NCI-H526 (cell line): ENCODE measurements at places on chromosomes 5 and 9.

DNA sequence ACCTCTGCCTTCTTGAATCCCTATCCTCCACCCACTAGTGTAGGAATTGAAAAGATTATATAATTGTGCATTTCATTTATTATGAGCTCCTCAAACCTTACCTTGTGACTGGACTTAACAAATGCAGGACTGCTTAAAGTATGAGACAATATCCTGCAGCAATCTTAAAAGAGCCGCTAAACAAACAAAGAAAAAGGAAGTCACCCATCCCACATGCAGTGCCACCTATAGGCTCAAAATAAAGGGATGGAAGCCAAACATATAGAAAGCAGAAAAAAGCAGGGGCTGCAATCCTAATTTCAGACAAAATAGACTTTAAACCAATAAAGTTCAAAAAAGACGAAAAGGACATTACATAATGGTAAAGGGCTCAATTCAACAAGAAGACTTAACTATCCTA is 8.7 kb downstream of the PCAT7 start:
- DNase-seq, result no peak

- no peak for DNase-seq
Observed at GRCh38 chr5:100516285-100516684, 18.9 kb upstream of the FAM174A start.

GRCh38 chr5:115098041-115098702 is 71.5 kb downstream of the TRIM36 start:
- peak; percentile 82 for DNase-seq

GRCh38 chr9:90774682-90775081 is 26.9 kb upstream of the SYK start:
- DNase-seq, result peak; percentile 16

- DNase-seq, result no peak
Observed at GRCh38 chr5:172979778-172980177, 3.8 kb upstream of the ATP6V0E1 start.

DNA sequence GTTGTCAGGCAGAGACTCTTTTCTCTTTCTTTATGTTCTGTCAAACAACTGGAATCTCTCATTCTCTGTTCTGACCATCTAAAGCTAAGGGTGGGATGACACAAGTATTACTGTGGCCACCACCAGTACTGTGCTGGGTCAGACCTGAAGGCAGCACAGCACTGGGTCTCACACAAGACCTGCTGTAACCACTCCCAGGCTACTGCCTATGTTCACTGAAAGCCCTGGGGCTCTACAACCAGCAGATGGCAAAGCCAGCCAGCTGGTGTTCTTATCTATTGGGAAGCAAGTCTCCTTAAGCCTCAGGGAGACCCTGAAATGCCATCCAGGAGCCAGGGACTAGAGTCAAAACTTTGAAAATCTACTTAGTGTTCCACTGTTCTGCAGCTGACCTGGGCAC is 189.5 kb downstream of the SLCO4C1 start:
- no peak for DNase-seq

DNA sequence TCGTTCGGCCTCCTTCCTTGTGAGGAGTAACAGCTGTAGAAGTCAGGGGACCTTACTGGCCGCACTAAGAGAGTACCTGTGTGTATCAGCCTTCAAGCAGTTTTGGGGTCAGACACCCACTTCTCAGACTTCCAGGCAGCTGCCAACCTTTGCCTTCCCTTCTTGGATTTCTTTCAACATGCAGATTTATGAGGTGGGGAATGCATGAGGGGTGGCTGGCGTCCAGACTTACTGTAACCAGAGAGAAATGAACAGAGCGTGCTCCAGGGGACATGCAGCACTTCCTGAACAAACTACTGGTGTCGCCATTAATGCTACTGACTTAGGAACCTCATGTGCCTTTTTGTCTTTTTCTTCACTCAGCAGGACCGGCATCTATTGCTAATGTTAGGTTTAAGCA is 46.7 kb downstream of the INSYN2B start:
- no peak for DNase-seq

DNA sequence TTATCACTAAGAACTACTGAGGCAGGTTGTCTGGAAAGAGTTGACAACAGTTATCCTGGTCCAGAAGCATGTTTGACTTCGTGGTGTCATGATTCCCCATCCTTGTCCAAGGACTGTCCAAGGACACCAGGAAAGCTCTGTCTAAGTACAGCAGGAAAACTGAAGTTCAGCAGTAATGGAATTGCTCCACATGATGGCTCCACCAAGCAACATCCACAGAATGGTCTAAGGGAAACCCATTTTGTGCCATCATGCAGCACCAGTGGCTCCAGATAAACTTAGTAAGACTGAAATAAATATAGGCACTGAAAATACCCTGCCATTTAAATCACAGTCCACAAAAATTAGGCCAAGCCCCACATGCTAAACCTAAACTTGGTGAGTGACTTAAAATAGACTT is 192.8 kb downstream of the CDH18 start:
- peak; percentile 4 for DNase-seq

DNA sequence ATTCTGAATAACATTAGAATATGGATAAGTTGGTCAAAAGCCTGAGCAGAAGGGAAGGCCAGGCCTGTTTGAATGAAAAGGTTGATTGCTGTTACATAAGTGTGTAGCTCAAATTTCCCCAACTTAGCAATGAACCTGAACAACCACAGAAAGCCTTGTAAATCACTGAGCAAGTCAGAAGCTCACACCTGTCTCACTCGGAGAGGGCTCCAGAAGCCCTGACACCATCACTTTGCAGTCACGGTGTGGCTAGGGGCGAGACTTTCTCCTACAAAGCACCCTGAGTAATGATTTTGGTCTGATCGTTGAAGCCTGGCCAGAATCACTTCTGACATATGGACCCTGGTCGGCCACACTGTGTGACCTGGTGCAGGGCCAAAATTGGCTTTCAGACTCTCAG is 62.0 kb downstream of the MTX3 start:
- no peak for DNase-seq

DNA sequence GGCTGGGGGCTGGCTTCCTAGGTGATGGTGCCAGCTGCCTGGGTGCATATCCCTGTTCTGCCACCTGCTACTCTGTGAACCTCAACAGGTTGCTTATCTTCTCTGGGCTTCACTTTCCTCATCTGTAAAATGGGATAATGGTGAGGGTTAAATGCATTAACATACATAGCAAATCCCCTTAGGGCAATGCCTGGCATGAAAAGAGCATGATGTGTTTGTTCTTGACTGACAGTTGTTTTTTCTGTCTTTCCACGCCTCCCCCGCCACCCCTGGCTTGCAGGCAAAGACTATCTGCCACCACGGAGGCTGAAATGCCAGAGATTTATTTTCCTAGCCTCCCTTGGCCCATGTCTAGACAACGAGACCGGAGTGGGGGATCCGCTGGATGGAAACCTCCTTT is 280.5 kb downstream of the NSG2 start:
- no peak for DNase-seq

DNA sequence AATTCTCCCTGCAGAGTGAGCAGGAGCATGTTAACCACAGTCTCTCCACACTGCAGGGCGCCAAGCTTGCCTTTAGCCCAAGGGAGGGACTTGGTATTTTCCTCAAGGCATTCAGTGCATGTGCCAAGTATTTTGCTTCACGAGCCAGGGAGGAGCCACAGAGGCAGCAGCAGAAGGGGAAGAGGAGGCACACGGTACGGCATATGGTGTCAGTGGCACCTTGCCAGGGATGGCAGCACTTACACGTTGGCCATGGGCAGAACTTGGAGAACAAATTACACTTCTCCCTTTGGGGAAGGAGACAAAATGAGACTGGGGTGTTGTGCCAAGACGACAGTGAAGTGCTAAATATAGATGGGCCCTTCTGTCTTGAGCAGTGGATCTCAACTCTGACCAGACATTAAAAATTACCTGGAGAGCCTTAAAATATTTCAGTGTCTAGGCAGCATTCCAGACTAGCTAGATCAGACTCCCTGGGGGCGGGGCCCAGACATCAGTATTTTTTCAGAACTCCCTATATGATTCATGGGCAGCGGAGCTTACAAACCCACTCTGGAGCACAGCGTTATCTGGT is 155.8 kb downstream of the DRD1 start:
- DNase-seq, result no peak

- no peak for DNase-seq
Observed at GRCh38 chr5:151903243-151903653, 21.4 kb downstream of the GLRA1 start.

GRCh38 chr5:147455822-147456450 is 53.9 kb downstream of the DPYSL3 start:
- DNase-seq, result no peak

DNA sequence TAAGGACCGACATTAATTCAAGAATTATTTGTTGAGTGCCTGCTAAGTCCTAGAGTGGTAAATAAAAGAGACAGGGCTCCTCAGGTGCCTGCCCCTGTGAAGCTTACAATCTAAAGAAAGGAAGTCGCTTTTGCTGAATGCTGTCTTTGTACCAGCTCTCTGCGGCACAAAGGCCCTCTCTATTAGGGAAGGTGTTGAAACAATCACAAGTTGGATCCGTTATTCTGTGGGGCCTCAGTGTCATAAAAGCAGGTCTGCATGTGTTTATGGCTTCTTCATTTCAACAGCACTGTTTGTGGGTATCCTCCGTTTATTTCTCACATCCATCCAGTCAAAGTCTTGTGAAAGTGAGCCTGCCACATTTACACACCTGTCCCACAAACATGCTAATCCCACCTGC is 7.0 kb upstream of the MVB12B start:
- no peak for DNase-seq

GRCh38 chr5:91384671-91385430 is 1.7 kb upstream of the ARRDC3 start:
- peak; percentile 91 for DNase-seq

DNA sequence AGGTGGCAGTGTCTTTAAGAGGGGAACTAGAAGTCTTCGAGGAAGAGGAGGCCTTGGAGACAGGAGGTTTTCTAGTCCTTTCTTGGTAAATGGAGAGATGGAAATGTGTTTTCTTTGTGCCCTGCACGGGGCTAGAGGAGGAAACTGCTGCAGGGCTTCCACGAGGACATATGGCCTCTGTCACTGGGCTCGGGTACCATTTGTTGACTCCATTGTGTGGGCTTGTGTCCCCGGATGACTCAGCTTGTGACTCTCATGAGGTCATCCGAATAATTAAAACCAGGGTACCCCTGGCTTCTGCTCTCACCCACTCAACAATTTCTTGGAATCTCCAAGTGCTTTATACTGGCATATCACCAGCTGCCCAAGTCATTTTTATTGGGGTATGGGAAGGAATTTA is 261.7 kb downstream of the KIF4B start:
- DNase-seq, result no peak

- DNase-seq, result no peak
Observed at GRCh38 chr9:135247227-135247930, 159.9 kb downstream of the OLFM1 start.

GRCh38 chr5:66134407-66134861 is 9.7 kb upstream of the SREK1 start:
- no peak for DNase-seq

DNA sequence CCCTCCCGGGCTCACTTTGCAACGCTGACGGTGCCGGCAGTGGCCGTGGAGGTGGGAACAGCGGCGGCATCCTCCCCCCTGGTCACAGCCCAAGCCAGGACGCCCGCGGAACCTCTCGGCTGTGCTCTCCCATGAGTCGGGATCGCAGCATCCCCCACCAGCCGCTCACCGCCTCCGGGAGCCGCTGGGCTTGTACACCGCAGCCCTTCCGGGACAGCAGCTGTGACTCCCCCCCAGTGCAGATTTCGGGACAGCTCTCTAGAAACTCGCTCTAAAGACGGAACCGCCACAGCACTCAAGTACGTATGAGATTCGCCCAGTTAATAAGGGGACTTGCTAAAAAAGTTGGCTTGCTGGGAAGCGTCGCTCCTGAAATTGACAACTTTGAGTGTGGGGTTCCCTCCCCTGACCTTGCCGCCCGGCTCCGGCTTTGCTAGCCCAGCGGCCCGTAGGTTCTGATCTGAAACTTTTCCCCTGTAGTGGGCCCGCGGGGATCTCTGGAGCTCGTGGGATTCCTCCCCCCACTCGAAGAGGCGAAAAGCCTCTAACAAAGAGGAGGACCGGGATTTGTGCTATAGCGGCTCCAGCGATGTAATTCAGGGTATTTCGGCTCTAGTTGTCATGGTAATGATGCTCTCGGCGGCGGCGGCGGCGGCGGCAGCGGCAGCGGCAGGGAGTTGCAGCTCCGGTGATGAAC is 572 bp downstream of the NR4A3 start:
- no peak for DNase-seq

DNA sequence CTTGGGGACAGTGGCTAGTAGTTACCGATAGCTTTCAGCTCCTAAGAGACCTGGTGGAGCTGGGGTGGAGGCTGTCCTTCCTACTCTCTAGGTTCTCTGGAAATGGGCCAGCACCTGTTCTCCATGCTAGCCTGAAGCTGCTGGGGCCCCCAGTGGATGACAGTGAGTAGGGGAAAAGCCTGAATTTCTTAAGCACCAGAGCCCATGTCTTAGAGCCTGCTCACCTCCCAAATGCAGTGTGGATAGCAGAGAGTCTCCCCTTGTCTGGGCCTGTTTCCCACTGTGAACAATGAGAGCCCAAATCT is 105.8 kb downstream of the DAB2IP start:
- no peak for DNase-seq

- DNase-seq, result no peak
Observed at GRCh38 chr9:107307331-107307730, 24.3 kb downstream of the RAD23B start.

DNA sequence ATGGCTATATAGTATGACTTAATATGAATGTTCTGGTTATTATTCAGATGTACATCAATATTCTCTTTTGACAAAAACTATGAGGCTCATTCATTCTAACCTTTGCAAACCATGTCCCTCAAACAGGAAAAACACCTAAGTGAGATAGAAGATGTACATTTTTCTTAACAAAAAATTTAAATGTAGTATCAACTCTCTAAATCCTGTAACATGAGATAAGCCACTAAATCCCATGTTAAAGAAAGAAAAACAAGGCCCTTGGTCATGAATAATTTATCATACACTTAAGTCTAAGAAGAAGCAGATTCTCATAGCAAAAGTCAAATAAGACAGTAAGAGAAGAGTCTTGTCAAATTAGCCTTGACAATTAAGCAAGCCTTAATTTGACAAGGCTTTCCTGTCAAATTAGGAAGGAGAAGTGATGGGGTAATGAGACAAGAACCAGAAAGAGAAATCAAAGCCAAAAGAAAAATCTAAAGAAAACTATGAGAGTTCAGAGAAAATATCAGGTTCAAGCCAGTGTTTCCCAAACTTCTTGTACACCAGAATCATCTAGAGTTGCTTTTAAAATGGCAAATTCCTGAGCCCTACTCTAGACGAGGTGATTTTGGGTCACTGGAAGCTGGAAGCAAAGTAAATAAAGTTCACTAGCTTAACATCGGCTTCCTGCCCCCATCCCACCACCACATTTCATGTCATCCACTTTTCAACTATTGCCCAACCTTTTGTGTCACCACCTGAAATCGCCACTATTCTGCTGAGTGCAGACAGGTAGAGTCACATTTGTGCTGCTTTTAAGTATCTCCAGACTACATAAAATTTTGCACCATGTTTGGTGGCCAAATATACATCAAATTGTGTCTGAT is 76.5 kb downstream of the NR6A1 start:
- no peak for DNase-seq

DNA sequence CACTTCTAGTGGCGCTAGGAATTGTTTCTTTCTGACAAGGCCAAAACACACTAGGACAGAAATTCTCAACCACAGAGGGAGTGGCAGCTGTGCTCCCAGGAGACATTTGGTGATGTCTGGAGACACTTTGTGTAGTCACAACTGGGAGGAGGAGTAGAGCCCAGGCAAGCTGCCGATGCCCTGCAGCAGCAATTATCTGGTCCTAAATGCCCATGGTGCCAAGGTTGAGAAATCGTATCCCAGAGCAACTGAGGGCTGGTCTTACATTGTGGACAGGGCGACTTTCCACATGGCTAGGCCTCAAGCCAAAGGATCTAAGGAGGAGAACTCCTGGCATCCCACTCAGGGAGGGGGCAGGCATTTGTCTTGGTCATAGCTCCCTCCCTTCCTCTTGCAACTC is 259.9 kb downstream of the GADD45G start:
- no peak for DNase-seq
